Stimulated activated CD4-positive, alpha-beta T cell treated with anti-CD3 and anti-CD28 coated beads, Interleukin-4, amount 100 ng/mL, for 4 hours (primary cell): ENCODE measurements at places on chromosomes 13 and 19.

DNA sequence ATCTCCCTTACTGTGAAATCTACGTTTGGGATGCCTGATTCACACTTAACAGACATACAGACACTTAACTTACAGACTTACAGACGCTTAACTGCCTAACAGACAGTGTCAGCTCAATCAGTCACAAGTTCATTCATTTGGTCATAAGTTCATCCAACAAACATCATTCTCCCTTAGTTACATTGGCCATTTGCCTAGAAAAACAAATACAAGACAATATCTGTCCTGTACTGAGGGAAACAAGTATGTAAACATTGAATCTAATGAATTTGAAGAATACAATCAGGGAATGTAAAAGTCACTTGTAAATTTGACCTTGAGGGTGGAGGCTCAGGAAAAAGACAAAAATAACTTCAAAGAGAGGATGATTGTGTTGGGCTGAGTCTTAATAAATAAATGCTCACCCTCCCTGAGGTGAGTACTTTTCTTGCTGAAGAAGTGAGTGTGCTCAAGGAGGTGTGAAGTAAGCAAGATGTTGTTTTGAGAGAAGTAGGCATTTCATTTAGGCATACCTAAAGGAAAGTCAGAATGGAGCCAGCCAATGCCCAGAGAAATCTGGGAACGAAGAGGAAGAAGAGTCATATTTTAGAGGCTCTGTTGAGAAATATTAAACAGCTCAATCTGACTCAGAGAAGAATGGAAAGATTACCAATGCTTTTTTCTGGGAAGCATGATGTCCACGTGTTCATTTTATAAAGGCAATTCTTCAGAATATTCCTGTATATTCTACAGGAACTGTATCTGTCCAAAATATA, 958.4 kb upstream of the SLC10A2 start:
- DNase-seq: no peak

DNA sequence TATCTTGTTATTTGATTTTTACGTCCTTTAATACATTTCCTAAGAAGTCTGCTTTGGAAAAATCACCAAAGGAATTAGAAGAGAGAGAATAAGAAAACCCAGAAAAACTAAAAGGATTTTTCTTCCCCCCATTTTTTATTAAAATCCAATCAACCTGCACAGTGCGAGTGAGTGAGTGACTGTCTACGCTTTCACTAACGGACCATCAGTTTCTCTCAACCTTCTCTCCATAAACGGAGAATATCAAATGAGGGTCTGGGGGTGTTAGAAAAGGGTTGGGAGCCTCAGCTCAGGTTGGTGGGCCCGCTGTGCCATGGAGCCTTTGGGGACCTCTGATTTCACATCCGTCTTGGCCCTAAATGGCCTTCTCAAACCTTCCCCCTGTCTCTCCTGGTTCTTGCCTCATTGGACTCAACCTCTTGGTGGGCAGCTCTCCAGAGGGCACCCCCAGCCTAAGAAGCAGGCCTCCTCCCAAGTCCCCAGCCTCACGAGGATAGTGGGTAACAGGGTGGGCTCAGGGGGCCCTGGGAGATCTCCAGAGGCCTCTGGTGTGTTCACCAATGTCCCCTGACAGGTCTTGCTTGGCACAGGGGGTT, 763 bp upstream of the LRP3 start:
- no peak for DNase-seq

DNA sequence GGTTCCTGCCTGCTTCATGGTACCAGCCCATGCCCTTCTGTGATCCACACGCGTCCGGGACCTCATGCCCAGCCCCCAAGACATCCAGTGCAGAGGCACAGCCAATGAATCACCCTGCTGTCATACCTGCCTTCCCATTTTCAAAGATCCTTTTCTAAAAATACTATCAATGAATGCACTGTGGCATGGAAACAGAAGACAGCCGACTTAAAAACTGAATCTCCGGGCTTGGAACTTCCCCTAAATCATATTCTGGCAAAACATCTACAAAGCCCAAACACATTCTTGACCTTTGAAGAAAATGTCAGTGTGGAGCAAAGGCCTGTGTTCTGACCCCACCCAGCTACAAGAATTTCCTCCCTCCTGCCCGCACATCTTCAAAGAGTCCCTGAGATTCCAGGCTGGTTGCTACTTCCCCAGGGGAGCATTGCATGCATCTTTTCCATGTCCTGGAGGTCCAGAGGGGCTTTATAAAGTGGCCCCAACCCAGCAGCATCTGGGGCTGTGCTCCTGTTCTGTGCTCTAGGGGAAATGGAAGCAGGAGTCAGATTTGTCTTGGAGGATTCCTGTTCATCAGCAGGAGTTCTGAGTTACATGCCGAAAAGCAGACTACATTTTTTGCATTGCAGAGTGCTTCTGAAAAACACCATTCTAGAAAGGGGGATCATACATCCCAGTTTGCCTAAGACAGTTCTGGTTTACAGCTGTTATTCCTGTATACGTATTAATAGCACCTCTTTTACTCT, 135.2 kb downstream of the USP12 start:
- DNase-seq: no peak

DNA sequence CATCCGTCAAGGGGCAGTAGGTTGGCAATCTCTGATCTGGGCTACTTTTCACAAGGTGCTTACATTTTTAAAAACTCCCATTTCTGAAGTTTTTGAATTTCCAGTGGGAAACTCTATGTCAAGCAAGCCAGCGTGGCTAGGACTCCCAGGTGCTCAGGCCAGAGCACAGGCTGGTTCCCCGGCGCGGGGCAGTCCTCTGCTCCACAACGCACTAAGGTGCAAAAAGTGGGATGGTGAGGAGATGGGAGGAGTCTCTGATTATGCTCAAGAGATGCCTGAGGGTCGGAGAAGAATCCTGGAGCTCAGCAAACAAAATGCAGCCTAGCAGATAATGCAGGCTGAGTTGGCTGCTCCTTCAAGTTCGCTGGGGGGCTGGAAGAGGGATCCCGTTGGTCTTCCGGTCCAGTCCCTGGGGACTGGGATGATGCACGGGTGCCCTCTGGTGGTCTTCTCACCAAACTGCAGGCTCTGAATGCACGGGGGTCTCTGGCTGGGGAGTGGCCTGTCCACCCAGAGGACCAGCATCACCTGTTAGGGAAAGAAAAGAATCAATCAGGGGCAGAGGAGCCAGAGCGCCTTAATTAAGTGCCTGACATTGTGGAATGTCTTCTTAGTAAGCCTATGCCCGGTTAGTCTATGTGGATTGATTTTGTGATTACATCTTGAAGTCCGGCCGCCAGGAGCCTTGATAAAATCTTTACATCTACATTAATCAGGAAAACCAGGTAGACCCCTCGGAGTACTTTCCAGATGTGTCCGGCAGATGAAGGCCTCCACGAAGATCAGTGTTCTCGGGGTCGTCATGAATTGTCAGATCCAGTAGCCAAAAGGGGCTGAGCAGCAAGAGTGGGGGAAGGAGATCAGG, 244.4 kb upstream of the MAB21L1 start:
- DNase-seq: no peak

- no peak for DNase-seq
Observed at GRCh38 chr19:35937345-35938281, 1.4 kb downstream of the LRFN3 start.

DNA sequence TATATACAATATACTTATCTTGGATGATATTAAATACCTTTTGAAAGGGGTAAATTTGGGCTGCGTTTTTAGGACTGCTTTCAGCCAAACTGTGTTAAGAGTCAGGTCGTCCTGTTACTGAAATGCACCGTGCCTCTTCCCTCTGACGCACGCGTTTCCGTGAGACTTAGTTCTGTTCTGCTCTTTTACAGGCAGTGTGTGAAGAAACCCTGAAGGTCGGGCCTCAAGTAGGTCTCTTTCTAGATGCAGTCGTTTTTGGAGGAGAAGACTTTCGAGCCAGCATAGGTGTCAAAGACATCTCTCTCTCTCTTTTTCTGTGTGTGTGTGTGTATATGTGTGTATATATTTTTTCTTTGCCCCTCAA, 107.0 kb downstream of the ZIC5 start:
- no peak for DNase-seq
